ENCODE measurements at places on chromosomes 12 and 14.

- DNase-seq = no peak
Measured at GRCh38 chr14:72699852-72700257, 194.0 kb downstream of the DPF3 start.

DNA sequence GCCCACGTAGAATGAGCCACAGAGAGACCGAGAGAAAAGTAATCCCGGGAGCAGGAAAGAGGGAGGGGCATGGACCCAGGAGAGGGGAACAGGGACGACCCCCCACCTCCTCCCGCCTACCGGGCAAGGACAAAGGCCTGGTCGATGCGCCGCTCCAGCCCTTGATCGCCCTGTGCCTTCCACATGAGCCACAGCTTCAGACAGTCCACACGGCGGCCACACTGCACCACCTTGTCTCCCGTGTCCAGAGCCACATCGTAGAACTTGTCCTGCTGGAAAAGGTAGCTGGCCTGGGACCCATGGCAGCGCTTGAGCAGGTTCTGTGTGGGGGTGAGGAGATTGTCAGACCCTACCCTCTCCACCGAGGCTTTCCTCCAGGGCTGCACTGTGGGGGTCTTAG is 20.5 kb upstream of the ZNF740 start:
- no peak for DNase-seq

- DNase-seq = no peak
Measured at GRCh38 chr14:51581017-51581881, 70.5 kb upstream of the FRMD6 start.

DNA sequence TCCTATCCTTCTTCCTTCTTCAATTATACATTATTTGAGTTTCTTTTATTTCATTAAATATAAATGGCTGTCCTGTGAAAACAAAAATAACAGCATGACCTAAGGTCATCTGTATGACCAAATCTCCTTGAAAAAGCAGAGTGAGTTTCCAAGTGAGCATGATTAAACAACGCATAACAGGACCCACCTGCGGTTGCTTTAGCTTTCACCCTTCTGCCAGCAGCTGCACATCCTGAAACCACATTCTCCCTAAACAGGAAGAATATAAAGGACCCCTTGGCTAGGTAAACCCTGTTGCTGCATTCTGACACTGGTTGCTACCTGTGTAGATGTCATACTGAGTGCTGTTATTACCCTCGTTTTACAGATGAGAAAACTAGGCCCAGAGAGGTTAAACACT is 42.8 kb upstream of the CPM start:
- DNase-seq = no peak

Measured in stimulated activated CD4-positive, alpha-beta T cell treated with anti-CD3 and anti-CD28 coated beads, Interleukin-1b, Interleukin-23, amount 100 ng/mL, for 4 hours (primary cell).